CD4-positive, alpha-beta T cell (primary cell): ENCODE measurements at places on chromosomes 16 and 17.
A peak's percentile ranks its signal among the peaks of the same experiment; 100 is the strongest.

GRCh38 chr17:75808905-75809621 is 24.5 kb downstream of the UNK start:
- H3K4me1 ChIP-seq, result no peaks in the 10 kb centered on the region
- DNase-seq, result no peak
- no peak overlapping the region for H3K4me3 ChIP-seq
- peaks cover 40% of the 10 kb centered on the region for H3K36me3 ChIP-seq
- H3K27ac ChIP-seq, result no peak overlapping the region

GRCh38 chr17:39965017-39965699 is 2.4 kb downstream of the GSDMA start:
- H3K36me3 ChIP-seq, result no peaks in the 10 kb centered on the region
- peaks cover 33% of the 10 kb centered on the region for H3K4me1 ChIP-seq
- no peak for DNase-seq
- H3K27me3 ChIP-seq, result no peaks in the 10 kb centered on the region

GRCh38 chr17:27379888-27380533 is 76.2 kb upstream of the KSR1 start:
- H3K4me3 ChIP-seq, result no peak overlapping the region
- no peaks in the 10 kb centered on the region for H3K36me3 ChIP-seq
- no peak overlapping the region for H3K27ac ChIP-seq

GRCh38 chr16:59558679-59559078 is 824.6 kb upstream of the GOT2 start:
- no peaks in the 10 kb centered on the region for H3K36me3 ChIP-seq
- DNase-seq, result no peak
- H3K27ac ChIP-seq, result no peak overlapping the region
- H3K27me3 ChIP-seq, result no peaks in the 10 kb centered on the region
- no peak overlapping the region for H3K4me3 ChIP-seq

GRCh38 chr17:80253631-80254395 is 6.8 kb upstream of the RNF213 start:
- no peaks in the 10 kb centered on the region for H3K27me3 ChIP-seq
- H3K36me3 ChIP-seq, result no peaks in the 10 kb centered on the region
- DNase-seq, result no peak
- H3K4me1 ChIP-seq, result peaks cover 41% of the 10 kb centered on the region
- H3K4me3 ChIP-seq, result no peak overlapping the region

DNA sequence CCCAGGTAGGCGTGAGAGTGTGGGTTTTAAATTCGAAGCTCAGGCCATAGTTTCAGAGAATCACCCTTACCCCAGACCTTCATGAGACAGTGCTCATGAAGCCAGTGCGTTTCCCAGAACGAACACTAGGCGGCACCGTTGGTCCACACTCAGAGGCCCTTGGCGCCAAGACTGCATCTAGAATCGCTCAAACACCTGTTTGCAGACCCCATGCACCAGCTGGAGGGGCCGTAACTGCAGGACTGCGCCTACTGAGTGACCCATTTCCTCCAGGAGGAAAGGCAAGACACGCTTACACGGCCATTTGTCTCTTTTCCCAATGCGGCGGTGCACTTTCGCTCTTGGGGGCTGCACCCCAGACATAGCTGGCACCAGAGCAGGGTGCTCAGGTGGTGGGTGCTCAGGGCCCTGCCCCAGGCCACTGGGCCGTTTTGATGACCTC is 34.0 kb downstream of the ADGRG5 start:
- H3K27ac ChIP-seq, result no peak overlapping the region
- DNase-seq, result peak; percentile 75
- H3K4me1 ChIP-seq, result peaks cover 35% of the 10 kb centered on the region
- no peak overlapping the region for H3K4me3 ChIP-seq

- H3K27ac ChIP-seq, result no peak overlapping the region
- H3K4me1 ChIP-seq, result no peaks in the 10 kb centered on the region
- DNase-seq, result no peak
- no peaks in the 10 kb centered on the region for H3K36me3 ChIP-seq
- no peaks in the 10 kb centered on the region for H3K27me3 ChIP-seq
- no peak overlapping the region for H3K4me3 ChIP-seq
Measured at GRCh38 chr17:72165192-72165866, 44.5 kb downstream of the SOX9 start.

GRCh38 chr16:76386784-76387183 is 109.6 kb downstream of the CNTNAP4 start:
- no peaks in the 10 kb centered on the region for H3K36me3 ChIP-seq
- H3K4me3 ChIP-seq, result no peak overlapping the region
- H3K27me3 ChIP-seq, result no peaks in the 10 kb centered on the region
- H3K4me1 ChIP-seq, result no peaks in the 10 kb centered on the region

DNA sequence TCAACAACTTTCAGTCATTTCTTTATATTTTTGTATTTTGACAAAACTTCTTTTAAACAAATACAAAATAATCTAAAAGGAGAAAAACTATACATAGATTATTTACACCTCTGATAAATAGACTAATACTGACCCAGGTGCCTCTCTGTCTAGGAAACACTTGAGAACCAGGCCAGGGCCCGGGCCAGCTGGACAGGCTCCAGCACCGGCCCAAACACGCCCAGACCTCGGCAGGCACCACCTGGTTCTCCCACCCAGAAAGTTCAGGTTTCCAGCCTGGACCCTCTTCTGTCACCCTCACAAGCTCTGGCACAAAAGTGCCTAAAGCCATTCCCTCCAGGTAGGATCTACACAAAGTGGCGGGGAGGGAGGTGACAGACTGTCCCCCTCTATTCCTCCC is 97.0 kb upstream of the DNAH17 start:
- H3K4me3 ChIP-seq, result no peak overlapping the region
- H3K4me1 ChIP-seq, result no peaks in the 10 kb centered on the region
- peaks cover 82% of the 10 kb centered on the region for H3K36me3 ChIP-seq
- H3K27me3 ChIP-seq, result no peaks in the 10 kb centered on the region
- H3K27ac ChIP-seq, result no peak overlapping the region

DNA sequence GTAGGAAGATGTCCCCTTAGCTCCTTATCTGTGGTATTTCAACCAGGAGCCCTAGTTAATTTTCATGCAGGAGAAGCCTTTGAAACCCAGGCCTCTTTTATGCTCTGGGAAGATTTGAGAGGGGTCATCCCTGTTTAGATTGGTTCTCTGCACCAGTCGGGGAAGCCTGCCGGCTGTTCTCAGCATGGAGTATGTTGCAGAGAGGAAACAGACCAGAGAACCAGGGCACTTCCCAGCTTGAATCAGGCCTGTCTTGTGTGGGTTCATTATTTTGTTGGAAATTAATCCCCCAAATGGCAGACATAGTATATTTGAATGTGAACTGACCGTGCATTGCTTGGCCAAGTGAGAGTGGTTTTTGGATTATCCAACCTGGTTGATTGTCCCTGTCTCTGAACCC is 1082.1 kb upstream of the RBFOX1 start:
- no peak overlapping the region for H3K4me3 ChIP-seq
- H3K27ac ChIP-seq, result no peak overlapping the region
- no peaks in the 10 kb centered on the region for H3K36me3 ChIP-seq
- DNase-seq, result no peak

DNA sequence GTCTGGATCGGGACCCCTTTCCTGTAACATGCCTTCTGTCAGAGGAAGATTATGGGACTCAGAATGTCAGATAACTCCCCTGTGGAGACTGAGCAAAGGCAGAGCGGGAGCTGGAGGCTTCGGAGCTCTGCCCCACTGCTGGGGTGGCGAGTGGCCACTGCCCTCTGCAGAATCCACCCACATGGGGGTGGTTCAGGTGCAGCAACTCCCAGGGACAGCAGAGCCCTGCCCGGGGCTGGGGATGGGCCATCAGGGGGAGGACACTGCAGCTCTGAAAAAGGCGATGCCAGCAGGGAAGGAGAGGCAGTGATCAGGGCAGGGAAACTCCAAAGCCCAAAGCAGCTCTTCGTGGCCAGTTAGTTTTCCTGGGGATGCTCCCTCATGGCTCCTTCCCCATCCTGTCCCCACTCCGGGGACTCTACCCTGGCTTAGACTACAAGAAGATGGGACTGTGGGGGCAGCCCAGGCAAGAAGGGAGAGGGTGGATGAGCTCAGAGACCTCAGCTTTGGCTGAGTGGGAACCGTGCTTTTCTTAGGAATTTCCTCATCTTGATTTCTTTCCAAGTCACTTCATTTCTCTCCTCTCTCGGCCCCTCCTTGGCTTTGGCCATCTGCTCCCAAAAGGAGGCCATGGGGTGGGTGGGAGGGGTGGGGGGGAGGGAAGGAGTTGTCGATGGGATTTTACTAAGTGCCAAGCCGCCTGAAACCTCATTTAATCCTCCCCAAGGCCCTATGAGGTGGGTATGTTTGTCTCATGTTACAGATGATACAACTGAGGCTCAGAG is 4.0 kb downstream of the CA4 start:
- DNase-seq, result no peak
- peaks cover 23% of the 10 kb centered on the region for H3K4me1 ChIP-seq
- H3K36me3 ChIP-seq, result no peaks in the 10 kb centered on the region

DNA sequence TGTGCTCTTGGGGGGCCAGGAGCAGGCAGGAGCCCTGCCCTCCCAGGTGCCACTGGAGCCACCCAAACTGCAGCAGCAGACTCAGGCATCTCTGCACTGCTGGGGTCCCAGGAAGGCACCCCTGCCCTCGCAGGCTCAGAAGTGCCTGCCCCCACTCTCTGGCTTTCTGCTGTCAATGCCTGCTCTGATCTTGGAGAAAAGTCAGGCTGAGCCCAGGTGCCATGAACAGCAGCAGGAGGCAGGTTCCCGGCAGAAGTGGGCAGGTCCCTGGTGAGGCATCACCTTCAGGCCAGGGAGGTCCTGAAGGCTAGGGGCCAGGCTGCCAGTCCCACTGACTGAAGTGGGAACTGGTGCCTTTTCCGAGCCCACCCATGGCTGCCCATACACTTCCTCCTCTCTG is 106.5 kb downstream of the MGAT5B start:
- DNase-seq, result no peak
- H3K27me3 ChIP-seq, result no peaks in the 10 kb centered on the region
- no peak overlapping the region for H3K4me3 ChIP-seq
- H3K27ac ChIP-seq, result no peak overlapping the region
- no peaks in the 10 kb centered on the region for H3K36me3 ChIP-seq

GRCh38 chr16:28293601-28293960 is 1.3 kb downstream of the SBK1 start:
- H3K27ac ChIP-seq, result no peak overlapping the region
- DNase-seq, result no peak
- H3K4me3 ChIP-seq, result peak overlapping the region; percentile 97
- H3K27me3 ChIP-seq, result no peaks in the 10 kb centered on the region
- peaks cover 77% of the 10 kb centered on the region for H3K4me1 ChIP-seq
